ENCODE measurements at places on chromosomes 13 and 19. TPM values are rescaled to one million over a fixed set of nuclear protein-coding genes. Genes with fewer than 3 reads are reported as not detected.

FFAR2 gene
- total RNA-seq = not detected

APBA3 gene
- total RNA-seq = 16.0 TPM

GRCh38 chr19:49359851-49360820 lies 2.1 kb downstream of the TEAD2 start:
- no peak overlapping the region for H3K27ac ChIP-seq
- 0 out of 2 replicates have a peak, but pooled peaks cover 10% of the 10 kb centered on the region for H3K4me1 ChIP-seq
- H3K36me3 ChIP-seq = no peaks in the 10 kb centered on the region
- DNase-seq = no peak
- H3K27me3 ChIP-seq = no peaks in the 10 kb centered on the region
- no peak overlapping the region for H3K4me3 ChIP-seq

- H3K27ac ChIP-seq = no peak overlapping the region
- H3K27me3 ChIP-seq = no peaks in the 10 kb centered on the region
- no peak overlapping the region for H3K4me3 ChIP-seq
- 0 out of 2 replicates have a peak, but pooled peaks cover 3% of the 10 kb centered on the region for H3K36me3 ChIP-seq
- no peak for DNase-seq
Measured at GRCh38 chr19:12075538-12076139, 11.1 kb downstream of the ZNF844 start.

DNA sequence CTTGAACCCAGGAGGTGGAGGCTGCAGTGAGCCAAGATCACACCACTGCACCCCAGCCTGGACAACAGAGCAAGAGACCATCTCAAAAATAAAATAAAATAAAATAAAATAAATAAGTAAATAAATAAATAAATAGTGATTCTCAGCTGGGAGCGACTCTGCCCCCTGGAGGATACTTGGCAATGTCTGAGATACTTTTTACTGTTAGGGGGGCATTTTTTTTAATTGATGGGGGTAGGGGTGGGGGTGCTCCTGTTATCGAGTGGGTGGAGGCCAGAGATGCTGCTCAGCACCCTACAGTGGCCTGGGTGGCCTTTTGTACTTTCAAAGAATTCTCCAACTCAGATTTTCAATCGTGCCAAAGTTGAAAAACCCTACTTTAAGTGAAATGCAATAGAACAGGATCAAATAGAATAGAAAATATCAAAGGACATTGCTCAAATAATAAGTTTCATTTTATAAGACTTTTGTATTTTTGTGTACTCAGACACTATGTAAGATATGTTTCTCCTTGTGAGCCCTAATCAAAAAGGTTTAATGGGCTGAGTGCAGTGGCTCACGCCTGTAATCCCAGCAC lies 7.1 kb upstream of the CLPP start:
- no peak overlapping the region for H3K27ac ChIP-seq
- no peaks in the 10 kb centered on the region for H3K27me3 ChIP-seq
- no peaks in the 10 kb centered on the region for H3K36me3 ChIP-seq
- no peak overlapping the region for H3K4me3 ChIP-seq

- H3K4me1 ChIP-seq = peaks cover 17% of the 10 kb centered on the region
- no peaks in the 10 kb centered on the region for H3K36me3 ChIP-seq
- no peak overlapping the region for H3K4me3 ChIP-seq
- H3K27ac ChIP-seq = no peak overlapping the region
- peak; percentile 10 for DNase-seq
Measured at GRCh38 chr19:10222201-10222890, 8.8 kb downstream of the S1PR2 start.
